HAP-1 (cell line): ENCODE measurements at places on chromosomes 5 and 9.

DNA sequence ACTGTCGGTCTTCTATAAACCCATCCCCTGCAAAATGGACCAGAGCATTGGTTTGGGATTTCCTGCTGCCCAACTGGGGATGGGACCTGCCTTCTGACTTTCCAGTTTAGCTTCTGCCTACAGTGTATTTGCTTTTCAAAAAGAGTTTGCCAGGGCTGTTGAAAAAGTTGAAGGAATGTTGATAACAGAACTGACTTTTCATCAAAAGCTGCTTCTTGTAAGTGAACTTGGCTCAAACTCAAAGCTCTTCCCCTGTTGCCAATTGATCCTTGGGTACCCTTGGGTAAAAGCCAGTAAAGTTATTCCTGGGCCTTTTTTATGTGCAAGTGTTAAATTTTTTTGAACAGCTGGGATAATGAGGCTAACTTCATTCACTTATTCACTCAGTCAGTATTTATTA lies 142.9 kb upstream of the SLC30A5 start:
- DNase-seq, result no peak

- DNase-seq, result no peak
These were observed 29.7 kb downstream of the MEGF10 start for GRCh38 chr5:127320032-127320965.

GRCh38 chr9:136713550-136713949 lies 1.2 kb downstream of the DIPK1B start:
- no peak for DNase-seq

- no peak for DNase-seq
These were observed 786.1 kb upstream of the CTNND2 start for GRCh38 chr5:12690361-12690760.

GRCh38 chr9:121455527-121456239 lies 44.0 kb downstream of the GGTA1 start:
- no peak for DNase-seq

GRCh38 chr9:121896545-121896943 lies 196.6 kb downstream of the TTLL11 start:
- no peak for DNase-seq

DNA sequence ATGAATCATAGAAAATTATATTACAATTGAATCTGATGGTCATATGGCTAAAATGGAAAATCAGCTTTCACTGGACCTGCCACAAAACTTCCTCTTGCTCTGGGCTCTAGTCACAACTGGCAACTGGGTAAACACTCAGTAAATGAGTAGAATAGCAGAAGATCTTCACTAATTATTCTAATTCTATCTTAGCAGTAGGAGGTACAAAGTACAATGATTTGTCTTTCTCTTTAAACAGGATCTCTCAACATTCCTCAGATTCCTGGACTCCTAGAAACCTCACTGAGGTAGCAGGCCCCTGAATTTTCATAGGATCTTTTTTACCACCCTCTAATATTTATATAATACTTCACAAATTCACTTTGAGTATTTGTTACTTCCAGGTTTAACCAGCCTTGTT lies 239.9 kb upstream of the SMARCA2 start:
- DNase-seq, result no peak

- peak; percentile 69 for DNase-seq
These were observed 25.3 kb downstream of the ZDHHC11B start for GRCh38 chr5:759111-759751.

DNA sequence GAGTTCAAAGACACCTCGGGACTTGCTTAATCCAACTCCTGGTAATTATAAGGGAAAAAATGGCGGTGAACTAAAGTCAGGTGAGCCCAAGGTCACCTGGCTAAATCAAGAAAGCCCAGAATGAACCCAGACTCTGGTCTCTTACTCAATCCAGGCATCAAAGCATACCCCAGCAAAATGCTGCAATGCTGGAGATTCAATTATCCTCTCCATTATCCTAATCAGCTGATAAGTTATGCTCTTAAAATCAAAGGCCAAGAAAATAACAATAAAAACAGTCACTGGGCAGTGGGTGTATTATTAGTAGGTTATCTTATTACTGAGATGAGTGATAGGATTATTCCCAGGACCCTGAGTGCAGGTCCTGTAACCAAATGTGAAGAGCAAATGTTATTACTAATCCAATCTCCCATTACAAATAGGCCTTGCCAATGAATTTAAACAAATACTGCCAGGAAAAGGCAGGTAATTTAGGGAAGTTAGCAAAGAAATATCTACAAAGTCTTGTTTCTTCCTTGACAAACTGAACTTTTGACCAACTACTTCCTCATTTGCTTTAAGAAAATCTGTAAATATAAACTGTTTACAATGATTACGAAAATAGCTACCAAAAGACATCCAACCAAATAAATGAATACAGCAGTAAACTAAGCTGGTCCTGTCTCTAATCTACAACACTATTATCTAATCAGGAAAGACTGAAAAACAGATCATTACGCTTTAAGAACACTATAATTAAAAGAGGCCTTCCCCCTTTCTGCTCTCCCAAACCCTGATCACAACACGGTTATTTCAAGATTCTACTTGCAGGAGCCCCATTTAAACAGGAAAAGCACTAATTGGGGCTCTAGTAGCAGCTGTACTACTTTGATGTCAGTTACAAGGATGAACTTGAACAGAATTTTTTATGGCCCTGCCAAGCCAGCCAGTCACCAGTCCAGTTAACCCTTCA lies 103.2 kb downstream of the MED27 start:
- no peak for DNase-seq

GRCh38 chr5:36363101-36363500 lies 61.4 kb upstream of the RANBP3L start:
- DNase-seq, result no peak

GRCh38 chr5:73496984-73497457 lies 1.2 kb upstream of the BTF3 start:
- DNase-seq, result peak; percentile 96

GRCh38 chr9:8857926-8858595 lies 1058.5 kb upstream of the DMAC1 start:
- DNase-seq, result peak; percentile 73

GRCh38 chr5:761854-762710 lies 22.4 kb downstream of the ZDHHC11B start:
- peak; percentile 12 for DNase-seq

- peak; percentile 62 for DNase-seq
These were observed 10.0 kb upstream of the C5 start for GRCh38 chr9:121059998-121060636.

DNA sequence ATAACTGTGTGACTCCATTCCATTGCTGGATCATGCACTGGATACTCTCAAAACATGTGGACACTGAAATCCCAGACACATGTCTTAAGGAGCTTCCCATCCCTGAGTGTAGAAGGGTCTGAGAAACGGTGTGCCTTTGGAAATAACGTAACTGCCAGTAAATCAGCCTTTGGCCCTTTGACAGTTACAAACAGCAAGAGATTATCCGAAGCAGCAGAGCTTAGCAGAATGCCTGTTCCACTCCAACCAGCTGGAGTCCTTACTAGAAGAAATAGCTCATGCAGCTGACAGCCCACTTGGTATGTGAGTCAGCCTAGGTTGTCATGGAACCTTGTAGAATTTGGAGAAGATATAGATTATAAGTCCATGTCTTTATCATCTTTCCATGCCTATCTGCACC lies 7.0 kb downstream of the TMEM252 start:
- no peak for DNase-seq
